NCI-H446 treated with DMSO at 0.1 percent for 48 hours (cell line): ENCODE measurements at places on chromosomes 2 and 18.

DNA sequence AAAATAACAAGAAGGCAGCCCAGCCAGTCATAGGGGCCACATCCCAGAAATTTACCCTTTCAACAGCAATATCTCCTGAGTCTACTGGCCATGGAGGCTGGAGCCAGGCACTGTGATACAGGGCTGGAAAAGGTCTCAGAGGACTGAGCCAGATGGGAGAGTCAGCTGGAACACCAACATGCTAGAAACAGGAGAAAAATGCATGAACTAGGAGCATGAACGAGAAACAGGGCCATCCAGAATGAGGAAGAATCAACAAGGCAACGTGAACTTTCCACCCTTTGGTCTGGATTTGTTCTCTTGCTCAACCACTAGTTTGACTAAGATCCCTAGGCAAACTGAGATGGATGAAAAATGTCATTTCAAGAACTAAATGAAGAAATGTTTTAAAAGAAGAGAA, 13.1 kb downstream of the PID1 start:
- DNase-seq: no peak

DNA sequence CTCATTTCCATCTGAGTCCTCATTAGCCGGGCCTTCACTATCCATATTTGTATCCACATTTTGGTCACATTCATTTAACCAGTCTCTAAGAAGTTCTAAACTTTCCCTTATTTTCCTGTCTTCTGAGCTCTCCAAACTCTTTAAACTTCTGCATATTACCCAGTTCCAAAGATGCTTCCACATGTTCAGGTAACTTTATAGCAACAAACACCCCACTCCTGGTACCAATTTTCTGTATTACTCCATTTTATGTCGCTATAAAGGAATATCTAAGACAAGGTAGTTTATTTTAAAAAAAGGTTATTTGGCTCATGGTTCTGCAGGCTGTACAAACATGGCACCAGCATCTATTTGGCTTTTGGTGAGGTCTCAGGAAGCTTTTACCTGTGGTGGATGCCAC, 38.8 kb upstream of the AGFG1 start:
- no peak for DNase-seq

DNA sequence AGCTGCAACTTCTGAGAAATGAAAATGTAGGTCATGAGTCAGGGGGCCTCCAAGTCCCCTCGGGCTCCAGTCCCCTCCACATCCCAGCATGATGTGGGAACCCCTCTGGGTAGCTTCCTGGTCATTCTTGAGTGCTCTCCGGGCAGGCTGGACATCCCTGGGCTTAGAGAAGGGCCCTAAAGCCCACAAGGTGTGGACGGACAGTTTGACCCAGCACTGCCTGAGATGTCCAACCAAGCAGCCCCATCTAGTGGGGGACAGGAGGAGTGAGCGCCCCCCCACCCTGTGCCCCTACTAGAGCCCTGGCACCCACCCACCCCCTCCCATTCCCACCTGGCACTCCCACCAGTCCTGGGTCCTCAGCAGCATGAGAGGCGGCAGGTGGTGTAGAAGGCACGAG, 46.0 kb downstream of the CYP27C1 start:
- DNase-seq: no peak

- DNase-seq: no peak
Measured at GRCh38 chr2:144429396-144430112, 90.4 kb downstream of the ZEB2 start.

- DNase-seq: no peak
Measured at GRCh38 chr2:170484552-170484951, 230.6 kb upstream of the SP5 start.

DNA sequence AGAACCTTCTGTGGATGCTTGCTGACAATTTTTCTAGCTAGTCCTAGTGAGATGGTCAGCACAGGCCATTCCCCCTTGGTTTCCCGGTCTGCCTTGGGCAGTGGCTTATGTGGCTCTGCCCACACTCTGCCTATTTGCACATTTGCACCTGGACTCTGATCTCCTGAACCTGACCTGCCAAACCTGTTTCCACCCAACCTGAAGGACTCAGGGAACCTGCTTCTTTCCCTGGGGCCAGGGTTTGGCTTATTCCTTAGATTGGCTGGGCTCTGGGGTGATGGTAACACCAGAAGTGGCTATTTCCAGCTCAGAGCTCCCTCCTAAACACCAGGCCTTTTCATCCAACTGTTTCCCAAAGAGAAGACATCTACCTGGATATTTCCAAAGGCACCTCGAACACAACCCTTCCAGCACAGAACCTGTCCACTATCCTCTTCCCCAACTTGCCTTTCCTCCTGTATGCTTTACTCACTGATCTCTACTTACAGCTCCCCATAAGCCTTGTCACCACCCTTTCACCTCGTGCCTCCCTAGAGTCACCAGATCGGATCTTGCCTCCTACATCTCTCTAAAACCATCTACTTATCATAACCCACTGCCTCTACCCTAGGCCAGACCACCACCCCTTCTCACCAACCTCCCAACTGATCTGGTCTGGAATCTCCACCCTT, 5.8 kb upstream of the MTA3 start:
- DNase-seq: no peak

DNA sequence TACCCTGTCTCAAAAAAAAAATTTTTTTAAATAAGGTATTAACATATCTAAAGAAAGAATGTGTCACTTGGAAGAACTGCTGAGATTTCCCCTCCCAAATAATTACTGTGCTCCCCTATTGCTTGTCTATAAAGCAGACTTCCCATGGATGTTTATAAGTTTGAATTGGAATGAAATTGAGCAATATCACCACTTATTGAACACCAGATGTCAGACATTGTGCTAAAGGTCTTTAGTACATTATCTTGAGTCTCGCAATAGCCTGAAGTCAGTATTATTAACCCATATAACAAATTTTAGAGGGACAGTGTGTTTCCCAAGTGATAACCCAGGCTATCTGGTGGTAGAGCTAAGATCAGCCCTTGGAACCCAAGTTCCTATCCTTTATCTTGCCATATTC, 102.9 kb upstream of the MSH2 start:
- DNase-seq: no peak

- DNase-seq: no peak
Measured at GRCh38 chr2:225510796-225511195, 111.3 kb downstream of the NYAP2 start.

DNA sequence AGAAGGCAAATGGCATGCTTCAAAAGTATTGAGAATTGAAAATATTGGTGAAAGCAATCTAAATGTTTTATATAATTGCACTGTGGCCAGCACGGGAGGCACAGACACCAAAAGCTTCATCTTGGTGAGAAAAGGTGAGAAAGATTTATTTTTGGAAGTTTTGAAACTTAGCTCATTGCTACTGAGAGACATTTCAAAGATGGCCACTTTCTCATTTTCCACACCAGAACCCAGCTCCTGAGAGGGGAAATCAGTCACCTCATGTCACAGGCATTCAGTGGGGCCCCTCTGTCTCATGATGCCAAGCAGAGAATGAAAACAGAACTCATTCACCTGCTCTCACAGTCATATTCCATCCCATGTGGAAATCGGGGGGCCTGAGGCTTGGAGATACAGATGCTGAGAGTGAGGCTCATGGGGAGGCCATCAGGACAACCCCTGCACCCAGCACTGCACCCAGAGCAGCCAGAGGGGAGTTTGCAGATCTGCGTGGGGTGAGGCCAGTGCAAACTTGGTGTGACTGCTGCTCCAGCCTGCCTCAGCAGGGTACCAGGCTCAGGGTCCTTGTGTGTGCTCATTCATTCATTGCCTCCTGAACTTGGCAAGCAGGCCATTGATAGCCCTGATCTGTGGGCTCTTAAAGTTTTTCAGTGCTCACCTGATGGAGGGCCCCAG, 31.4 kb downstream of the IL18R1 start:
- no peak for DNase-seq

- DNase-seq: no peak
Measured at GRCh38 chr2:171412571-171413175, 21.1 kb downstream of the METTL8 start.

DNA sequence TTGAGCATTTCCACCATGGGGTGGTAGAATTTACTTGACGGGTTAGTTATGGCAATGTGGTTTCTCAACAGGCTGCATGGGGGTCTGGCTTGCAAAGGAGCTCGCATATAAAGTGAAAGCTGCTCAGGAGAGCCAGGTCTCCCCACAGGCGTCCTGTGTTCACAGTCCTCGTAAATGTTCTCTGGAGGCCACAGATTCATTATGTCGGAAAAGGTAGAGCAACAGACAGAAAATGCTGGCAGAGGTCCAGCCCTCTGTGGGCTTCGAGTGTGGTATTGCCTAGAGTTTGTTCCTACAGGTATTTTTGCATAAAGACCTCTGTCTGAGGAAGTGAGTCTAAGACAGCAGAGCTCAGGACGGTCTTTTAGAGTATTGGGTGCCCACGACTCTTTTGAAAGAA, 96.4 kb downstream of the CDCA7 start:
- DNase-seq: no peak

- no peak for DNase-seq
Measured at GRCh38 chr18:5601188-5601624, 57.4 kb upstream of the EPB41L3 start.

GRCh38 chr2:240561325-240561971, 1.3 kb downstream of the DUSP28 start:
- no peak for DNase-seq

GRCh38 chr2:169778446-169778845, 20.2 kb upstream of the SSB start:
- DNase-seq: no peak

DNA sequence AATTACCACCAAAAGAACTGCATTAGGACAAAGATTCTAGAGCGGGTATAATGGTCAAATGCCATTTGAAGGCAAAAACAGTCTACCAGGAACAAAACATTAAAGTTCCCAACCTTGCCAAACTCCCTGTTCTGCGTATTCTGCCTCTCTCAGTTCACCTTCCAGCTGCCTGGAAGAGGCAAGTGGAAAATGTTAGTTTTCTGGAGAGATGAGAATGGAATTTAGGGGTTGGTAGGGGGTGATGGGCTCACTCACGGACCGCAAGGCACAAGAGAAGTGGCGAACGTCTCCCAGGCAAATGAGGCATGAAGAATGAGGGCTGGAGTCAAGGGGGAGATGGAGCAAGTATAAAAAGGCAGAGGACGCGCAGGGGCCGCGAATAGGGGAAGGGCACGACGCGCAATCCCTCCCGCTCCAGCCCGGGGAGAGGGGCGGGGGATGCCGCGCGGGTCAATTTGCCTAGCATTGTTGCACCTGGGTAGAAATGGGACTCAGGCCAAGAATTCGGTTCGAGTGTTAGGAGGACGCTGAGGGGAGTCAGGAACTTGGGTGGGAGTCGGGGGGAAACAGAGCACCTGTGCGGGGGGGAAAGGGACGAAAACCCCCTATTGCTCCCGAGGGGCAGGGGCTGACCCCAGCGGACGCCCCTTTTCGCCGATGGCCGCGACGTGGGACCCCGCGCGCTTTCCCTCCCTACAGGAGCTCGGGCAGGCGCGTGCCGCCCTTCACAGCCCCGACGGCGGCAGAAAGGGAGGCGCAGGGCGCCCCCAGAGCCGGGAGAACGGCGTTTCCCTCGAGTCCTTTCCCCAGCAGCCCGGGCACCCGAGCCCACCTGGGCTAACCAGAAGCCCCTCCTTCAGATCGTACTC, 573 bp downstream of the PAIP2B start:
- DNase-seq: no peak

- no peak for DNase-seq
Measured at GRCh38 chr2:69054431-69054830, 41.5 kb downstream of the ANTXR1 start.

- no peak for DNase-seq
Measured at GRCh38 chr2:126187668-126188067, 468.3 kb upstream of the GYPC start.

- DNase-seq: no peak
Measured at GRCh38 chr2:181363164-181363563, 94.0 kb upstream of the ITGA4 start.

- DNase-seq: no peak
Measured at GRCh38 chr2:7237466-7237865, 320.3 kb downstream of the RNF144A start.

GRCh38 chr2:107635883-107636282, 190.8 kb upstream of the RGPD4 start:
- DNase-seq: no peak

GRCh38 chr2:67130531-67131256, 266.4 kb upstream of the ETAA1 start:
- no peak for DNase-seq

GRCh38 chr2:160052531-160052930, 9.9 kb downstream of the PLA2R1 start:
- no peak for DNase-seq

- DNase-seq: no peak
Measured at GRCh38 chr18:77039196-77040130, 93.1 kb downstream of the MBP start.

DNA sequence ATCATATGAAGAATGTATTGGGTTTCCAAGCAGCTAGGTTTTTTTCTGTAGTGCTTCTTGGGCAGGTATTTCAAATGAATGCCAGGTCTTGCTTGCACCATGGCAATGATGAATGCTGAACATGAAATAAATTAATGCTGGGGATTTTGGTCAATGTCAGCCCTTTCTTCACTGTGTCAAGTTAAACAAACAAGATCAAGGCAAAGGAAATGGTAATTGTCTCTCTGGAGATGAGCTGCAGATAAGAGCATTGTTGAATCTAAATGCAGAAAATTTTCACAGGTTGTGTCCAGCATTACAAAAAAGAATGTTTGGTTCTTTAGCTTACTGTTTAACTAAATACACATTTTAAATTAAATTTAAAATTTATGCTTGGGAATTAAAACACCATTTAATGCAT, 144.3 kb downstream of the GPD2 start:
- no peak for DNase-seq

- DNase-seq: no peak
Measured at GRCh38 chr18:48790869-48791635, 159.7 kb downstream of the SMAD7 start.

- DNase-seq: no peak
Measured at GRCh38 chr2:136310797-136311603, 193.1 kb upstream of the CXCR4 start.

DNA sequence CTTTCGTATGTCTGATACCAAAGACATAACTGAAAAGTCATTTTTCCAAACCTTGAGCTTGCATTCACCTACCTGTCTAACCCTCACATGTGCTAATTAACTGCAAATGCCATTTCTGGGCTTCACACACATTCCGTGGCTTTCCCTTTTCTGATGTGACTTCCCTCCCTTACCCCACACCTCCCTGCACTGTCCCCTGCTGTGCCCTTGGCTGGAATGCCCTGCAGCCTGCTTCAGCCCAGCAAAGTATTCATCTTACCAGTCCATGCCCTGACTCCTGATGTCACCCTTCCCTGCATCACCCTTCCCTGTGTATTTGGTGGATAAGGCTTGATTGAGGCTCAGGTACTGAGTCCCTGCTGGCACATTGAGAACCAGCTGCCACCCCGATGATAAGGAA, 12.2 kb downstream of the RETSAT start:
- DNase-seq: no peak
